ENCODE measurements at places on chromosomes 11 and 22.

GRCh38 chr11:43845816-43846215 is 34.8 kb upstream of the ALKBH3 start:
- no peak for DNase-seq

DNA sequence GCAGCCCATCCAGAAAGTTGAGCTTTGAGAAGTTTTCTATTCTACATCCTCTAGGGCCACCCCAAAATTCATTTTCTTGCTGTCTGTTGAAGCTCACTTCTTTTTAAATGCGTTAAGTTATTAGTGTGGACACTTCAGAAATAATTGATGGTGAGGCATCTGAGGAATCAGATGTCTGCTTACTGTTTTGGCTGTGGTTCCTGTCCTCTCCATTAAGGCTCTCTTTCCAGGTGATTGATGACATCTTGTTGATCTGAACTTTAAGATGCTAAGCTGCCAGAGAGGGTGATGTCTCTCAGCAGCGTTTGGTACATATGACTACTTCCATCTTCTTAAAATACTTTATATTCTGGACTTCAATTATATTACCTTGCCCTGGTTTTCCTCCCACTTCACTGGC is 45.2 kb downstream of the FAT3 start:
- DNase-seq: no peak

- DNase-seq: no peak
Observed at GRCh38 chr11:48001438-48002021, 21.2 kb downstream of the PTPRJ start.

DNA sequence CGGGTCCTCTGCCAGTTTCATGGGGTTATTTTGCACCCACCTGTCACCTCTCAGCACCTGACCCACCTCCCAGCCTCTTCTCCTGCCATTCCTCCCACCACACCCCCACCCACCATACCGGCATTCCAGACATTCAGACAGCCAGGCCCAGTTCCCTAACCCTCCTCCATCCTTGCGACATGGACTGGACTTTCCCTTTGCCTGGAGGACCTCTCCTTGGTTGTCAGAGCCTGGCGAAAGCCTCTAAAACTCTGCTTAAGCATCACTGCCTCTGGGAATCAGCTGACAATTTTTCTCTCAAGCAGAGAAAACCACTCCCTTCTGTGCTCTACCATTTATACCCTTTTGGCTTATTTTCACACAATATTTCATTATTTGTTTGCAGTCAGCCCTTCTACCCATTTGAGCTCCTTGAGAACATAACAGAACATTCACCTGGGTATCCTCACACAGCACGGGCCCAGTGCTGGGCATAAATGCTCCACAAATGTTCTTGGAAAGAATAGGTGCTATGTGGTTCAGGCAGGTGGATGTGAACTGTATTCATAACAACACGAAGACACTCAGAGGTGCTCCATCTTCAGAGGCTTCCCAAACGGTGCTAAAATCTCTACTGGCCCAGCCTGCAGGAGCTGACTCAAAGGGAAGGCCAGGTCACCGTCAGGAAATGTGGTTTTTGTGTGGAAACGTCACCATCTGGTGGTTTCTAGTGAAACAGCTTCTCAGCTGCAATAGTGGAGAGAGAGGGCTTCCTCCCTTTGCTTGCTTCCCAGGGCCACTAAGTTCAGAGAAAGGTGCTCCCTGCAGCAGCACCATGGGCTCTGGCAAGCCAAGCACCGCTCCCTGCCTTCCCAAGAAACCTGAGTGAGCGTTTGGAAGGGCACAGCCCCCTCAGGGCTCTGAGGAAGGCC is 10.4 kb downstream of the SPATA19 start:
- no peak for DNase-seq

GRCh38 chr22:42208362-42208761 is 62.1 kb downstream of the TCF20 start:
- no peak for DNase-seq

DNA sequence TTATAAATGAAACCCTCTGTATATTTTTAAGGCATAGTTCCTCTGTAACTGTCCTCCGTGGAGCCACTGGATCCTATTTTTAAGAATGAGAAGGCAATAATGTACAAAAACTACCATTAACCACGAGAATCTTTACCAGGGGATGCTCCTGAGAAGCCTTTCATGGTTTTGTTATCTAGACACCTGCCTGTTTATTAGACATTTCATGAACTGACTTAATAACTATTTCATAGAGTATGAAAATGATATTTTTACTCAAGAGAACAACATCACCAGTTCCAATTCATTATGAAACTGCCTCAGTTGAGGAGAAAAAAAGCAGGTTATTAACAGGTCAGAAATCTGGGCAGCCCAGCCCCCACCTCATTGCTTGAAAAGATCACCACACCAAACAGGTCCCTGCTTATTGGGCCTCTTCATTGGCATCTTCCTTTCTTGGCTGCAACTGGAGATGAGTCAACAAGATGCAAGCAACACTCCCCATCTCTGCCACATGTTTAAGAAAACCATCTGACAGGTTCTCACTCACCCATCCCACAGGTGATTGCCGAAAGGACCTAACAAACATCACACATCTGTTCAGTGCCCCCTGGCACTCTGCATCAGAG is 27.8 kb downstream of the ETS1 start:
- DNase-seq: no peak

DNA sequence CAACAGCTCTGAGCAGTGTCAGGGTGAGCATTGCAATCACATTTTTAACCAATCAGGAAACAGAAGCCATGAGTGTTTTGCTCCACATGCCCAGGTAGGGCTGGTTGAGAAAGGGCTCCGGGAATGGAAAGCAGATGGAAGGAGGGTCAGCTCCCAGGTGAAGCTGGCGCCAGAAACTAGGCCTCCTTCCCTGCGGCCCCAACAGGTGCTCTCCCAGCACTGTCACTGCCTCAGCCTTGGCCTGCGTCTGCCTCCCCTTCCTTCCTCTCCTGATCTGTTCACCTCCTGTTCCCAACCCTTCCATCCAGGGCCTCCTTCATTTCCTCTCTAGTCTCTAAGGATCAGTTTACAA is 4.6 kb upstream of the VSIG10L2 start:
- DNase-seq: no peak

GRCh38 chr11:69157822-69158231 is 2.1 kb downstream of the SMIM38 start:
- no peak for DNase-seq

DNA sequence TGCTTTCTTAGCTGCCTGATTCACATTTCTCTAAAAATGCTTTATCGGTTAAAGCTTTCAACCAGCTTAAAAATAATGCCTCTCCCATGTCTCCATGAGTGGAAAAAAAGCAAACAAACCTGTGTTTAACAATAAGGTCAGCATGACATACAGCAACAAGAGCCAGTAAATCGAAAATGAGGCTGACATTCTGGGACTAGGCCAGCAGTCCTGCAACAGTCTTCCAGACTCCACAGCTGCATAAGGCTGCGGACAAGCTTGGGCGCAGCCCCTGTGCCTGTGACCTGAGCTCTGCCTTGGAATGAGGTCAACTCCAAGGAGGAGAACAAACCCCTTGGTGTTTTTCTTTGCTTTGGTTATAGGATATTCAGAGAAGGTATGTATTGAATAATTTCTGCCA is 95.5 kb downstream of the PGR start:
- no peak for DNase-seq

DNA sequence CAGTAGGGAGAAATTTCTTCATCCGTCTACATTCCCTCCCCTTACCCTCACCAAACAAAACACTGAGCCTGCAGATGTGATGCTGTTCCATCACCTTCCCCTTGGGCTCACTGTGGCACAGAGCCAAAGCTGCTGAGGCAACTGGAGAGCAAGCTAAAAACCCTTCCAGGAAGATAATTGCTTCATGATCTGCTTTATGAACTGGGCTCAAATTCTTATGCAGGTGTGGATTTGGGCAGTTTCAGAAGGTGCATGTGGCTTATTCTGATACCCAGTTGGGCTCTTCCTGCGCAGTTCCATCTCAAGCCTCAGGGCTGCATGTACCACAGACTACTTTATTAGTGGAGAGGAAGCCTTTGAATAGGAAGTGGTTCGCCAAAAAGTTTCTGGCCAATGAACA is 58.3 kb downstream of the AAMDC start:
- peak; percentile 32 for DNase-seq

- DNase-seq: peak; percentile 71
Observed at GRCh38 chr11:18588297-18589252, at the start of gene UEVLD. TSS of gene UEVLD (minus strand) at chr11:18588734. CDS start at chr11:18588654, 80 bp downstream.

GRCh38 chr11:113519989-113520613 is 44.9 kb upstream of the DRD2 start:
- no peak for DNase-seq

DNA sequence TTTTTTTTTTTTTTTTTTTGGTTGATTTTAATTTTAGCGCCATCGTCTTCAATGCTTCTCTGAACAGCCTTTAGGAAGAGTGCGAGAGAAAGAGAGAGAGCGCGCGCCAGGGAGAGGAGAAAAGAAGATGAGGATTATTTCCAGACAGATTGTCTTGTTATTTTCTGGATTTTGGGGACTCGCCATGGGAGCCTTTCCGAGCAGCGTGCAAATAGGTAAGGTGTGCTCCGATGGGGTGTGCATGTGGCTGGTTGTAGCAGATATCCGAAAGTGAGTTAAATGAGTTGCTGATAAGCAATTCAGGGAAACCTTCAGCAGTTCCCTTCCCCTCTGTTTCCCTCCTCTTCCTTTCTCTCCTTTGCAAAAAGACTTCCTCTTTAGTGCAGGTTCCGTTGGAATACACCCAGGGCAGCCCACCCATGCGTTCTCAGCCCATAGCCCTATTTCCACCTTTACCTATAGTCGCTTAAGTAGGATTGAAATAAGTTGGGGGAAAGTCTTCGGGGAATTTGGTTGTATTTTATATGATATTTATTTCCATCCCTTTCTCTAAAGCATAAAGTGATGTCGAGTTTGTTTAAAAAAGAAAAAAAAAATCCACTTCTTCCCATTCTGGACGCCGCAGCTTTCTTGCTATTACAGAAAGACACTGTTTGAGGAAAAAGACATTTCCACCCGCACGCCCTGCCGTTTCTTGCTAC is 1.1 kb downstream of the GRIA4 start:
- DNase-seq: no peak

- no peak for DNase-seq
Observed at GRCh38 chr11:11622340-11622706, 518 bp upstream of the GALNT18 start.

- no peak for DNase-seq
Observed at GRCh38 chr11:60840470-60841430, 1.2 kb upstream of the CCDC86 start.

DNA sequence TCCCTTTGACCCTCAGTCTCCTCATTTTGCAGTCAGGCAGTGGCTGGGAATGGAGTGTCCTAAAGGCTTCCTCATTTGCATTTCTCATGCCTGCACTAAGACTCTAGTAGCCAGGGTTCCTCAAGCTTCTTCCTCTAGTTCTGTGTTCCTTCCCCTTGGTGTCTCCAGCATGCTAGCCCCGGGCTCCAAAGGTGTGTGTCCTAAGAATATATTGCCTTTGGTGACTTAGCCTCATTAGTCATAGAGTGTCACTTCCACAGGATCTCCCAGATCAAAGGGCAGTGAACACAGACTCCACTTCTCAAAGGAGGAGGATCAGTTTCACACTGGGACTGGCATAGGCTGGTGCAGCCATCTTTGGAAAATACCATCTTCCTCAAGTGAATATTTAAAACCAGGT is 21.4 kb upstream of the ACER3 start:
- DNase-seq: no peak

- no peak for DNase-seq
Observed at GRCh38 chr22:26589367-26589844, 526 bp downstream of the TPST2 start.

GRCh38 chr11:73135346-73136284 is 6.5 kb downstream of the FCHSD2 start:
- DNase-seq: no peak

GRCh38 chr22:39283322-39284141 is 35.9 kb downstream of the RPL3 start:
- DNase-seq: no peak

- no peak for DNase-seq
Observed at GRCh38 chr11:33321422-33321821, 64.2 kb downstream of the HIPK3 start.

- DNase-seq: no peak
Observed at GRCh38 chr11:34537636-34538035, 24.0 kb upstream of the ELF5 start.

GRCh38 chr11:124920870-124921609 is 2.0 kb downstream of the HEPN1 start:
- DNase-seq: no peak

- no peak for DNase-seq
Observed at GRCh38 chr11:62147545-62147944, 23.7 kb downstream of the INCENP start.

- no peak for DNase-seq
Observed at GRCh38 chr22:36552289-36552688, 23.3 kb upstream of the EIF3D start.

GRCh38 chr11:121383716-121384115 is 68.4 kb upstream of the SORL1 start:
- DNase-seq: no peak

DNA sequence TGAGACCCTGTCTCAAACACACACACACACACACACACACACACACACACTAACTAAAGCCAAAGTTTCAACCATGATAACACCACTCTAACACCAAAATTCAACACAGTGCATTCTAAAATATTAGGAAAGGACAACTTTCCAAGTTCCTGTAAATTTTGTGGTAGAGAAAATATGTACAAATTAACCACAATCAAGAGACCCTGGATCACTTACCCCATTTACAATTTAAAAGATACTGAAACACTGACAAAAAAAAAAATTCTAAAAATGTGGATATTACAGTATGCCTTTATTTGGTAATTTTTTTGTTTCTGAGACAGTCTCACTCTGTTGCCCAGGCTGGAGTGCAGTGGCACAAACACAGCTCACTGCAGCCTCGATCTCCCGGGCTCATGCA is 9.7 kb downstream of the MRTFA start:
- no peak for DNase-seq

GRCh38 chr11:45730014-45730413 is 64.6 kb upstream of the CHST1 start:
- DNase-seq: no peak

- no peak for DNase-seq
Observed at GRCh38 chr11:82507288-82507687, 226.4 kb downstream of the FAM181B start.

GRCh38 chr11:8110396-8110795 is 29.4 kb downstream of the TUB start:
- DNase-seq: no peak

DNA sequence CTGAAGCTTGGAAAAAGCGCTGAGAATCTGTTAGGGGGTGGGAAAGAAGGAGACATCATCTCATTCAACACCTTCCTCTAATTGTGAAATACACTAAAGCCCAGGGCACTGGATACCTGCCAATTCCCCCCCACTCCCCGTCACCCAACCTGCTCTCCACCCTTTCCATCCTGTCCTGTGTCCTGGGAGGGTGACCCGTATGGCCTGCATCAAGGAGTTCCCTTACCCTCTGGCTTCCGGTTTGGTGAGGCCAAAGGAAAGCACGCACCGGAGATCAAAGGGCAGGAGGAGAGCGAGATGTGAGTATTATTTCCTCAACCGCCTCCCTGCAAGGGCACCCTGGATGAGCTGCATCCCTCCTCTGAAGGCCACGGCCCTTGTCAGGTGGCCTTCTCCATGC is 65.0 kb upstream of the PTPRJ start:
- DNase-seq: no peak

Measured in omental fat pad (tissue), 4 donors.